ENCODE measurements at places on chromosomes 7 and 10.

GRCh38 chr10:122849900-122850605 lies 4.4 kb upstream of the CUZD1 start:
- no peak for DNase-seq

- DNase-seq: no peak
Measured at GRCh38 chr10:78532480-78533042, 498.9 kb downstream of the RPS24 start.

- no peak for DNase-seq
Measured at GRCh38 chr10:129953119-129954051, 10.7 kb downstream of the EBF3 start.

GRCh38 chr7:25894002-25894901 lies 257.7 kb upstream of the NFE2L3 start:
- DNase-seq: peak; percentile 72

- no peak for DNase-seq
Measured at GRCh38 chr7:105782391-105783042, 93.9 kb downstream of the ATXN7L1 start.

- no peak for DNase-seq
Measured at GRCh38 chr7:158113321-158114025, 474.1 kb downstream of the PTPRN2 start.

GRCh38 chr10:31028081-31028480 lies 3.6 kb downstream of the ZNF438 start:
- no peak for DNase-seq

- no peak for DNase-seq
Measured at GRCh38 chr10:3241274-3241921, 68.8 kb upstream of the PITRM1 start.

All from posterior cingulate gyrus (tissue), 11 donors.